ENCODE measurements at places on chromosomes 16 and 17.

GRCh38 chr17:76528156-76528527 is 9.4 kb downstream of the CYGB start:
- no peak for DNase-seq

GRCh38 chr16:86963600-86964575 is 353.3 kb downstream of the C16orf95 start:
- DNase-seq: no peak

GRCh38 chr17:48843187-48843900 is 12.5 kb downstream of the CALCOCO2 start:
- no peak for DNase-seq

DNA sequence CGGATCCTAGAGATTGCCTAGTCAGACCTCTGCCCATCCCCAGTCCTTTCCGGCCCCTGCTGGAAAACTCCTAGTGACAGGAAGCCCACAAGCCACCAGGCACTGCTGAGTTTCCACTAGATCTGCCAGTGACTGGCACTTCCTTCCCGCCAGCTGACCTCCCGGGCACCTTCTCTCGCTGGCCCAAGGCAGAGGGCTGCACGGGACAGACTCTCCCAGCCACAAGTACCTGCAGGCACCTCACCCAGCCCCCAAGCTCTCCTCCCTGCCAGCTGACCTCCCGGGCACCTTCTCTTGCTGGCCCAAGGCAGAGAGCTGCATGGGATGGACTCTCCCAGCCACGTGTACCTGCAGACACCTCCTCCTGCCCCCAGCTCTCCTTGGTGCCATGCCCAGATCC is 66.3 kb upstream of the DOC2B start:
- DNase-seq: no peak

DNA sequence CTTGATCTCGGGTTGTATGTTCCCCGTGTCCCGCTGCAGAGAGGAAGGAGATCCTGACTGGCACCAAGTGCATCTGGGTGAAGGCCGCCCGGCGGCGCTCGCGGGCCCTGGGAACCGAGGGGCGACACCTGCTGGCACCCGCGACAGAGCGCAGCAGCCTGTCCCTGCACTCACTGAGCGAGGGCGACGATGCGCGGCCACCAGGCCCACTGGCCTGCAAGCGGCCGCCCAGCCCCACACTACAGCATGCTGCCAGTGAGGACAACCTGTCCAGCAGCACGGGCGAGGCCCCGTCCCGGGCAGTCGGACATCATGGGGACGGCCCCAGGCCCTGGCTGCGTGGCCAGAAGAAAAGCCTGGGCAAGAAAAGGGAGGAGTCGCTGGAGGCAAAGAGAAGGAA is 7.5 kb downstream of the BTBD17 start:
- peak; percentile 39 for DNase-seq

DNA sequence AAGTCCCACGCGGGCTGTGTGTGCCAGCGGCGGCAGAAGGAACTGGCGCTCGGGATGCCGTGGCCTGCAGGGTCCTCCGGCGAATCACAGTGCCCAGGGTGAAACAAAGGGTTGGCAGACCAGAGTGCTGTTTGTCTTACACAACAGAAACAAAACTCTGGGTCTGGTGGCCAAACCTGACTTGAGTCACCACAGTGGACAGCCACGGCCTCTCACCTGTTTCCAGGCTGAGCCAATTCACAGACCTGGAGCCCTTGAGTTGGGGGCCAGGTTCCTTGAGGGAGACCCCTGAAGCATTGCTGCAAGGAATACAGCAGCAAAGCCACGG is 2.1 kb upstream of the CHMP6 start:
- no peak for DNase-seq

DNA sequence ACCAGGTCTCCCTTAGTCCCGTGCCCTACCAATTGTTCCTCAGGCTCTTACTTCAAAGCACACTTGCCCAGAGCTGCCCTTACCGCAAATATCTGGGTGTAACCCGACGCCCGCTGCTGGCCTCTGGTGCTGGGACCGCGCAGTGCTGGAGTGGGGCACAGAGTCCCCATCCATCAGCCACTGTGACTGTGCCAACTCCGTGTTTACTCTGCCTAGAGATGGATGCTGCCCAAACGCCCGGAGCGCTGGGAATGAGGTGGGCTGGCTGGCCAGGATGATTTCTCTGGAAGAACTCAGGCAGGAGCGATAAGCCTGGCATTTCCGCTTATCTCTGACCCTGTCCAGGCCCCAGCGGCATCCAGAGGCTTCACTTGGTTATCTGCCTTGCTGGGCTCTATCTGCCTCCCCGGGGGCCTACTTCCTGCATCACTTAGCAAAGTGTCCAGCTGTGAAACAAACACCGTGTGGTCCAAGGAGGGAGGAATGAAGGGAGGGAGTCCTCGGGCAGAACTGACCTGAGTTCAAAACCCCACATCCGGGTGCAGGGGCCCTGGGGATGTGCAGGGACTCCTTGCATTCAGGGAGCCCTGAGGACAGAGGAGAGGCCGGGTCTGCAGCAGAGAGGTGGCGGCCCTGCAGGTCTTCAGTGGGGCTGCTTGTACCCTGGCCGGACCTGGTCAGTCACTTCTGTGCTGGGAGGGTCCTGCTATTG is 9.4 kb upstream of the MYLK3 start:
- no peak for DNase-seq

GRCh38 chr16:85495823-85496538 is 117.1 kb upstream of the GSE1 start:
- no peak for DNase-seq

GRCh38 chr17:37711113-37711512 is 33.7 kb downstream of the HNF1B start:
- DNase-seq: no peak

All from NCI-H526 (cell line).